ENCODE measurements at places on chromosomes 13 and 19. TPM values are rescaled to one million over a fixed set of nuclear protein-coding genes. Genes with fewer than 3 reads are reported as not detected.

Gene NAA16
- total RNA-seq, result 5.2 TPM

Gene KLK11
- not detected for total RNA-seq

Gene PPP1R13L
- 32.8 TPM for total RNA-seq

Gene MARK4
- total RNA-seq, result 5.0 TPM

Gene CEACAM7
- total RNA-seq, result not detected

Gene AP1M2
- 2.0 TPM for total RNA-seq

Gene ERVV-1
- total RNA-seq, result not detected

Gene CD70
- 112 TPM for total RNA-seq

Gene ACER1
- total RNA-seq, result not detected

Gene WDR87
- total RNA-seq, result not detected

Gene NLRP9
- total RNA-seq, result not detected

Gene SYCN
- total RNA-seq, result not detected

Gene SGTA
- 34.4 TPM for total RNA-seq

Gene ZNF865
- total RNA-seq, result 1.0 TPM

Gene PPM1N
- 1.0 TPM for total RNA-seq

Gene COL4A1
- total RNA-seq, result 1,793 TPM

Gene FARSA
- total RNA-seq, result 66.3 TPM

Gene DPF1
- total RNA-seq, result not detected

Gene EIF3K
- 328 TPM for total RNA-seq

Gene GSX1
- total RNA-seq, result not detected

Gene ZNF730
- 1.1 TPM for total RNA-seq
